Mucosa of descending colon (tissue), 3 donors: ENCODE measurements at places on chromosomes 11 and 22. TPM values are rescaled to one million over a fixed set of nuclear protein-coding genes. Genes with fewer than 3 reads are reported as not detected.

GRCh38 chr11:45247433-45247832 is 38.7 kb downstream of the SYT13 start:
- no peak for DNase-seq

DNA sequence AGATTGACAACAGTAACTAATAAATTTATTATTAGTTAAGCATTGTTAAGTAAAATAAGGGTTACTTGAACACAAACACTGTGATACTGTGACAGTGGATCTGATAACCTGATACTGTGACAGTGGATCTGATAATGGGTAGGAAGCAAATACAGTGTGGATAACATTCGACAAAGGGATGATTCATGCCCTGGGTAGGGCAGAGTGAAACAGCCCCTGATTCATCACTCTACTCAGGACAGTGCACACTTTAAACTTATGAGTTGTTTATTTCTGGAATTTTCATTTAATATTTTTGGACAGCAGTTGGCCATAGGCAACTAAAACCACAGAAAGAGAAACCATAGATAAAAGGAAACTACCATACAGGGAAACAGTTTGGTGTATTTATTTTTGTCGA is 60.8 kb upstream of the CTSC start:
- DNase-seq, result no peak

DNA sequence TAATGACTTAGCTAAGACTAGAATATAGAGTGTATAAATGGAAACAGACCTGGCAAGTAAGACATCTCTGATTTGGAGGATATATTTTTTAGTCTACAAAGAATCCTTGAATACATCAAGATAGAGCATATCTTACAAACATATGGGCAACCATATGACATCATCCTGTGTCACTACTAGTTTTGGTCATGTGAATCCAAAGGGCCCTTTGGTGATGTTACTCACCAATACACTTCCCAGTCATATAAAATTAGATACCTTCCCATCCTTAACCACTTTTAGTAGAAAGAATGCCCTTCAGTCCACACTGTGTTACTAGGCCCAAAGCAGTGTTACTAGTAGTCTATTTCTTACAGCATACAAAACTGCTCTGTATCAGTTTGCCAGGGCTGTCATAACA is 31.6 kb downstream of the GRIA4 start:
- no peak for DNase-seq

- DNase-seq, result no peak
Measured at GRCh38 chr11:79173615-79174014, 267.2 kb downstream of the TENM4 start.

- DNase-seq, result no peak
Measured at GRCh38 chr11:126359431-126360048, 4.1 kb downstream of the ST3GAL4 start.

GRCh38 chr11:55357560-55358184 is 10.1 kb upstream of the OR4A15 start:
- DNase-seq, result no peak

GRCh38 chr11:94751786-94752185 is 16.4 kb upstream of the AMOTL1 start:
- no peak for DNase-seq

Gene TUBA8
- total RNA-seq, result 3.3 TPM

Gene CEP126
- 4.1 TPM for total RNA-seq

Gene UNC93B1
- total RNA-seq, result 30.1 TPM
